ENCODE measurements at places on chromosomes 4 and X. TPM values are rescaled to one million over a fixed set of nuclear protein-coding genes. Genes with fewer than 3 reads are reported as not detected.

TRIM61 gene
- polyA plus RNA-seq = 3.8 TPM

CENPVL1 gene
- 0.92 TPM for polyA plus RNA-seq

ZAR1 gene
- not detected for polyA plus RNA-seq

SUPT20HL1 gene
- polyA plus RNA-seq = not detected

LEF1 gene
- 0.65 TPM for polyA plus RNA-seq

FRG2 gene
- not detected for polyA plus RNA-seq

ADH6 gene
- not detected for polyA plus RNA-seq

INTS6L gene
- polyA plus RNA-seq = 4.0 TPM

TBC1D8B gene
- 5.6 TPM for polyA plus RNA-seq

CHST7 gene
- polyA plus RNA-seq = 2.2 TPM

PCDH7 gene
- polyA plus RNA-seq = 0.60 TPM

PDE5A gene
- 103 TPM for polyA plus RNA-seq
